ENCODE measurements at places on chromosomes 4 and X. TPM values are rescaled to one million over a fixed set of nuclear protein-coding genes. Genes with fewer than 3 reads are reported as not detected.

The MAB21L2 gene
- not detected for total RNA-seq

The GPR101 gene
- total RNA-seq = not detected

The CT45A8 gene
- total RNA-seq = not detected

The TCEAL7 gene
- total RNA-seq = not detected

DNA sequence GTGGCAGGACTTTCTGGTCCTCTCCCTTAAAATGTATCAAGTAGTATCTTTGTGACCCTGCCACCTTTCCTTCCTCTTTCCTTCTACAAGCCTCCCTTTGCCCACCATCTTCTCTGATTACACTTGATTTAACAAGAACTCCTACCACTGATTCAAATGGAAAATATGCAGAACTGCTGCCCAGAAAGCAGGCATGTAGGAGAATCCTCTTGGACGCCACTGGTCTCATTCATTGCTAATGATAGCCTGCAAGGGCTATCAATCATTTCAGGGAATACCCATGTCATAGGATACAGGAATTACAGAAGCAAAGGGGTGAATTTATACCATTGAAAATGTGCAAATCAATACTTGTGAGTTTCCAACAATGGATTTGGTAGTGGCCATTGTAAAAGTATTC, 294.6 kb upstream of the NRK start:
- H3K4me1 ChIP-seq = no peaks in the 10 kb centered on the region
- H3K36me3 ChIP-seq = no peaks in the 10 kb centered on the region
- no peak overlapping the region for H3K4me3 ChIP-seq

DNA sequence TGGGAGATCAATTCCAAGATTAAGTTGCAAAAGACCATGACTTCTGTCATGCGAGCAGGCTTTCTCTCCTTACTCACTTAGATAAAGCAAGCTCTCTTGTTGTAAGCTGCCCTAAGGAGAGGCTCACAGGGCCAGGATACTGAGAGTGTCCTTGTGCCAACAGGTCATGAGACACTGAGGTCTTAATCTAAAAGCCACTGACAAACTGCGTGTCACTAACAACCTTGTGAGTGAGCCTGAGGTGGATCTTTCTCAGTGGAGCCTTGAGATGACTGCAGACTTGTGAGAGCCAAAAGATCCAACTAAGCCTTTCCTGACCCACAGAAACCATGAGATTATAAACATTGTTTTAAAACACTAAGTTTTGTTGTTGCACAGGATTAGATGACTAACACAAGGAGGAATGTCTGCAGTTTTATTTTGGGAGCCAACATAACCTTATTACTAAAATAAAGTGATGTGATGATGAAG, 170.5 kb downstream of the SLC39A8 start:
- H3K36me3 ChIP-seq = no peaks in the 10 kb centered on the region
- no peak overlapping the region for H3K4me3 ChIP-seq
- no peak for DNase-seq
- no peak overlapping the region for H3K27ac ChIP-seq

- H3K36me3 ChIP-seq = no peaks in the 10 kb centered on the region
- H3K27me3 ChIP-seq = no peaks in the 10 kb centered on the region
- DNase-seq = no peak
Observed at GRCh38 chr4:153545822-153546221, 79.7 kb downstream of the TMEM131L start.

GRCh38 chr4:168126952-168127351, 34.6 kb downstream of the ANXA10 start:
- no peaks in the 10 kb centered on the region for H3K27me3 ChIP-seq
- no peak overlapping the region for H3K27ac ChIP-seq
- DNase-seq = no peak
- no peaks in the 10 kb centered on the region for H3K36me3 ChIP-seq
- H3K4me3 ChIP-seq = no peak overlapping the region

- no peak overlapping the region for H3K4me3 ChIP-seq
- DNase-seq = no peak
- H3K27ac ChIP-seq = no peak overlapping the region
- no peaks in the 10 kb centered on the region for H3K27me3 ChIP-seq
- H3K36me3 ChIP-seq = no peaks in the 10 kb centered on the region
Observed at GRCh38 chr4:11271263-11271662, 157.4 kb downstream of the HS3ST1 start.

All from Karpas-422 (cell line).